ENCODE measurements at places on chromosomes 6 and 20.

DNA sequence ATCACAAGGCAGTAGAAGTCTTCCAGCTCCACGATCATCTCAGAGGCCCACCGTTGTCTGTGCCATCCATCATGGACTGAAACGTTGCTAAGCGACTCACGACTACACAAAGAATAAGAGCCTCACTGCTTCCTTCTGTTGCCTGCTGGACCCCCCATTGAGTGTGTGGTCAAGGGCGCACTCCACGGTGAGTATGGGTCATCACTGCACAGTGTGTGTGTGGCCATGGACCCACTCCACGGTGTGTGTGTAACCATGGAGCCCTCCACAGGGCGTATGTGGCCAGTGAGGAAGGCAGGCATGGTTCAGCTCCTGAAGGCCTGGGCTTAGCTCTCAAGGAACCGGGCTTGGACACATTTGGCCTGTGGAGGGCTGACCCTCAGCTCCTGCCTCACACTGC is 123.4 kb upstream of the AFDN start:
- DNase-seq: no peak

DNA sequence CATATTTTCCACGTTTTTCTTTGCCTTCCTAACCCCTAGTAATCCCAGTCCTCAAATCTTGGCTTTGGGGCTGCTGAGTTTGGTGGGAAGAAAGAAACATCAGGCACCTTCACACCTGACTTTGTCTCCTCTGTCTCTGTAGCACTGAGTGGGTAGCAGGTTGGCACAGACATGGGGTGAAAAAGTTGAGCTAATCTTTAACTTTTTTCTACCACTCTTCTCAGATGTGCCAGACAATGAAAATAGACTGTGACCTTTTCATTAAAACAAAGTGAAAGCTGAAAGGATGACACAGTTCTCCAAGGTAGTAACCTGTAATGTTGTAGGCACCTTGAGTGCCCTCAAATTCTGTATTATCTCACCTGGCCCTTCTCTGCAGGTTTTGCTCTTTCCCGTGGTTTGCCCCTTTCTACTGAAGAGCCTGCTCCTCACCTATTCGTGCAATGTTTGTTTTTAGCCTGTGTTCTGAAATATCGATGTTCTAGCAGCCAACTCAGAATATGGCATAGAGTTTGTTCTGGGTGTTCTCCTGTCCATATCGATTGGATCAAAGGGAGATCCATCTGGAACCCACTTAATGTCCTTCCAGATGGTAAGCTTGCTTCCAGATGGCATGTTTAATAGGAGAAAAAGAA is 57.8 kb upstream of the ATXN1 start:
- no peak for DNase-seq

GRCh38 chr6:34386316-34387137 is 5.9 kb downstream of the NUDT3 start:
- DNase-seq: no peak

DNA sequence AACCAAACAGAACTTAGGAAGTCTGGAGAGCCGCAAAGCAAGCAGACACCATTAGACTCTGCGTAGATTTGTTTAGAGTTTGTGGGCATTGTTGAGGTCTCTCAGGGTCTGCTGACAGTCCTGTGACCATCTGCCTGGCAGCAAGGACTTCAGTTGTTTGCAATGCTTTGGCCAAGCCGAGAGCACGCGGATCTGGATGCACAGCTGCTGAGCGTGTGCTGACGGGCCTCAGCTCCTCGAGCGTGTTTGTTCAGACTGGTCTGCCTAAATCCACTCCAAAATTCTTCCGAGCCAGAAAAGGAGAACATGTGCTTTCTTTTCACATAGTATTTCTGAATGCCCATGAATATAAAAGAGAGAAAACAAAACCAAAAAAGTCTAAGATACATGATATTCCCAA is 159.0 kb downstream of the ZNF217 start:
- no peak for DNase-seq

- DNase-seq: no peak
Measured at GRCh38 chr6:162974685-162975084, 246.9 kb downstream of the PACRG start.

GRCh38 chr20:41169162-41169690 is 31.9 kb downstream of the PLCG1 start:
- no peak for DNase-seq

- no peak for DNase-seq
Measured at GRCh38 chr6:69571234-69571633, 225.6 kb downstream of the LMBRD1 start.

DNA sequence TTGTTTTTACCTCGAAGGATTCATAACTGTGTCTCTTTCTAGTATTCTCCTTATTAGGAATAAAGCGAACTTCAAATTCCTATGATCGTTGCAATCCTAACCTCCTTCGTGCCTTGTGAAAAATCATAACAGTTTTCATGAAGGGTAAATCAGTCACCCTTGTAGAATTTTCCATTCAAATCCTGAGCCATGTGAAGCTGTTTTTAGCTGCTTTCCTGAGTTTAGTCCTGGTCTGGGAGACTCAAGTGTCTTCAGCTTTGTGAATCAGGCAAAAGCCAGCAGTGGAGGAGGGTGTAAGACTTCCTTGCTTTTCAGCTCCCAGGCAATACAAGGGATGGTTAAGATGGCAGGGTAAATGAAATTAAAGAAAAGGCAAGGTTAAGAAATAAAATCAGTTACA is 24.3 kb downstream of the GCNT2 start:
- DNase-seq: no peak
